SJSA1 (cell line): ENCODE measurements at places on chromosomes 6 and 20. TPM values are rescaled to one million over a fixed set of nuclear protein-coding genes. Genes with fewer than 3 reads are reported as not detected.

DNA sequence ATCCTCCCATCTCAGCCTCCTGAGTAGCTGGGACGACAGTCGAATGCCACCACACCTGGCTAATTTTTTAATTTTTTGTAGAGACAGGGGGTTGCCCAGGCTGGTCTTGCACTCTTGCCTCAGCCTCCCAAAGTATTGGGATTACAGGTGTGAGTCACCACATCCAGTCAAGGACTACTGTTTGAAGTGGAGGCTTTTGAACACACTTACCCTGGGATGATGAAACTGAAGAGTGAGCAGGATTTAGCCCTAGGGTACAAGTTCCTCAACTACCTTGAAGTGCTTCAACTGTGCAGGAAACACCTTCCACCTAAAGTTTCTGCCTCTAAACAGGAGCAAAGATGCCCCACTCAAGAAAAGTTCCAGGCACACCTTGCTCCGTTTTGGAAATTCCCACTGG is 15.7 kb upstream of the PARD6B start:
- no peak for DNase-seq

DNA sequence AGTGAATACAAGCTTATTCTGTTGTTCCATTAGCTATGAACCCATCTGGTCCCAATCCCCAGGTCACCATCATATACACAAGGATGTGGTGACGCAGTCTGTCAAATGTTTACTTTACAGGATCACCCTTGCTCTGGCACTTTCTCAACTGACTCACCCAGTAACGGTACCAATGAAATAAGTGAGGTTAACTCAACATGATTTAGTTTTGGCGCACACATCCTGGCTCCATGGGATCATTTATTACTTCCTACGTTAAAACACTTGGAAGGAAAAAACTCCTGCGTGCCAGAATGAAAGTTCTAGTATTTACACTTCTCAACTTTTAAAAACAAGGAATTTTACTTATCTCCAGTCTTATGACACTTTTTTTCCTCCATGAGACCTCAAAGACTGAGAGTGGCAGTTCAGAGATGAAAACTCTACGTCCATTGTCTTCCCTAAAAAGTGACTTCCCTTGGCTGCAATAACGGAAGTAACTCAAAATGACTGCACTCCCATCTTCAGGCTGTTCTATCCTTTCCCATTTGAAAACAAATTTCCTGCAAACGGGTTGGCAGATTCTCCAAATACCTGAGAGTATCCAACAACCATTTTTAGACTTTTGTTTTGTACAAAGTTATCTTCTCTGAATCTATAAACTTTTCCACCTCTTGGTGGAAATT is 15.9 kb downstream of the AGPAT4 start:
- DNase-seq = peak; percentile 74

DNA sequence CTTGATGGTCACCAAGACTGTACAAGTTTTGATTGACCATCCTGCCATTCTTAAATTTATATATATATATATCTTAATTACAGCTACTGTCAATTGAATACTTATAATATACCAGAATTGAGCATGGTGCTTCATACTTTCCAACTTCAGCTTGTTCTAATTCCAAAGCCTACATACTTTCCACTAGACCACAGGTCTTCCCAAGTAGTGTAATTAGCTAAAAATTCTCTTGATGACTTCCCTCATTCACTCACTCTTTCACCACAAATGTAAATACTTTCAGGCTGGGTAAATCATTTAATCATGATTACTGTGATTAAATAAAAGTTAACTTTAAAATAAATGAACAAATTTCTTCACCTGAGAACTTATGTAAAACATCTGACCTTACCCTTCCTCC is 3.4 kb downstream of the ASF1A start:
- no peak for DNase-seq

GRCh38 chr6:150169609-150170008 is 26.8 kb downstream of the PPP1R14C start:
- DNase-seq = no peak

- no peak for DNase-seq
These were observed 1.3 kb upstream of the FOXC1 start for GRCh38 chr6:1608222-1609040.

DNA sequence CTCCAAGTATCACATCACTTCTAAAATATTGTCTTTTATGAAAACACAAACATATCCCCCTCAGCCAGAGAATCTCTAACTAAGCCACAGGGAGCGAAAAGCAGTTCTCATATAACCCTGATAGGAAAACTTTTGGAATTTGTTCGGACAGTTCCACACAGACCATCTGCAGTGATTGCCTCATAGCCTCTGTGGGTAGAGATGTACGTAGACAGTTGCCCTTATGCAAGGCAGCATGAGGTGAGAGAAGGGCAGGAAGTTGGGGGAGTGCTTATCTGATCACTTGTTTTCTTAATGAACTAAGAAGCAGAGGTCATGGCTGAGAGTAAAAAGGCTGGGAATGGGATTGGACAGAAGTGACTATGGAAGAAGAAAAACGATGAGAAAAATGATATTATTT is 39.6 kb downstream of the SLC23A2 start:
- DNase-seq = no peak

GRCh38 chr20:53493311-53493857 is 100.3 kb downstream of the ZNF217 start:
- no peak for DNase-seq

DNA sequence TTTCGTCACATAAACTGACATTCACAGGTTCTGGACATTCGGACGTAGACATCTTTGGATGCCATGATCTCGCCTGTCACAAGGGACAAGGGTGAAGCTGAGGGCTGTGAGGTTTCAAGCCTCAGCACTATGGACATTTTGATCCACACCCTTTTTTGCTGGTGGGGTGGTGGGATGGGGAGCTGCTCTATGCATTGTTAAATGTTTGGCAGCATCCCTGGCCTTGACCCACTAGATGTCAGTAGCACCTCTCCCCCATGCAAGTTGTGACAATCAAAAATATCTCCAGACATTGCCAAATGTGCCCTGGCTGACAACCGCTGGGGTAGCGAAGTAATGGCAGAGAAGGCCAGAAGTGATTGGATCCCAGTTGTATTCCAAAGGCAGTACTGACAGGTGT is 229.4 kb downstream of the TSHZ2 start:
- DNase-seq = no peak

- no peak for DNase-seq
These were observed 32.8 kb upstream of the KCNQ5 start for GRCh38 chr6:72589096-72589495.

Gene ME1
- 45.8 and 54.7 TPM in 2 replicates for total RNA-seq

Gene HTR1B
- not detected in 2 replicates for total RNA-seq

Gene CCN2
- total RNA-seq = 292 and 364 TPM in 2 replicates

Gene FAM110A
- 6.4 and 11.5 TPM in 2 replicates for total RNA-seq

Gene TPBG
- 37.7 and 43.8 TPM in 2 replicates for total RNA-seq
